ENCODE measurements at places on chromosomes 7 and 10. TPM values are rescaled to one million over a fixed set of nuclear protein-coding genes. Genes with fewer than 3 reads are reported as not detected.

CD36 gene
- total RNA-seq = 7.7 TPM

DNA sequence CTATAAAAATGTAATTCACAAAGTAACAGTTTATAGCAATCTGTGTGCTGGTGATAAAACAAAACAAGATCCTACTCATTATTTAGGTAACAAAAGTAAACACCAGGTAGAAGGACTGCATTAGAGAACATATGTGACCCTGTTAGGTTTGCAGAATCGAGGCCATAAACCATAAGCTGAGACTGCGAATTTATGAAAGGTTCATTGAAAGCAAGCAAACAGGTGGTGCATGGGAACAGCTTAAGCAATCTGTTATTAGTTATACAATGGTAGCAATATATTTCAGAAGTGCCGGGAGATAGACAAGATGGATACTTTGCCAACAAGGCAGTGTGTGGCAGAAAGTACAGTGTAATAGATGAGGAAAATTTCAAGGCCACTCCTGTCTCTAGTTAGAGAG, 23.5 kb upstream of the FAM133B start:
- no peak for DNase-seq

MUC12 gene
- total RNA-seq = 0.31 TPM

TMEM178B gene
- total RNA-seq = 2.3 TPM

RSU1 gene
- 27.4 TPM for total RNA-seq

PIP gene
- total RNA-seq = not detected

RET gene
- 1.5 TPM for total RNA-seq

GRCh38 chr10:102001435-102002068, 54.4 kb downstream of the ARMH3 start:
- no peak for DNase-seq

DNA sequence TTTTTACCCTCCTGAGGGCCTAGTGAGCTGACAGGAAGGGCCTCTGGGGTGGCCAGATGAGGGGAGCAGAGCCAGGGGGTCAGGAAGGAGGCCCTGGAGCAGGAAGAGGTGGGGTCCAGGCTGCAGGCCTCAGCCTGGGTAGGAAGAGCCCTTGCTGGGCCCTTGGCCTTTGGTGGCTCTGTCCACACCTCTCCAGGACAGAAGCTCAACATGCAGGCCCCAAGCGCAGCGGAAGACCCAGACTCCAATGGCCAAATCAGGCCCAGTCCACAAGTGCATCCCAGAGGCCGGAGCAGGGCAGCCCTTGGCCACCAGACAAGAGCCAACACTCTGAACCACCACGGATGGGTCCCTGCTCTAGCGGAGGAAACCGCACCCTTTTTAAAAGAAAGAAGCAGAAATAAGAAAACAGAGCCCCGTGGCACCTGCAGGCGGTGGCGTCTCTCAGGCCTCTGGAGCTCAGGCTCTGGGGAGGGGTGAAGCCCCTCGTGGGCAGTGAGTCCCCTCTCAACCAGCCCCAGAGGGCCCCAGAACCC, 52.8 kb downstream of the FOXL3 start:
- no peak for DNase-seq

TFPI2 gene
- 2.6 TPM for total RNA-seq

GRCh38 chr7:31893365-31893764, 176.8 kb downstream of the PDE1C start:
- no peak for DNase-seq

CPED1 gene
- 1.1 TPM for total RNA-seq

Measured in progenitor cell of endocrine pancreas (in vitro differentiated cells).